ENCODE measurements at places on chromosomes 3 and 15. TPM values are rescaled to one million over a fixed set of nuclear protein-coding genes. Genes with fewer than 3 reads are reported as not detected.

Gene EPHB1
- total RNA-seq: 1.9 TPM

Gene HYAL1
- 11.2 TPM for total RNA-seq

Gene ZNF501
- 3.1 TPM for total RNA-seq

Gene TGFBR2
- 372 TPM for total RNA-seq

Gene NLGN1
- 6.5 TPM for total RNA-seq

Gene USP50
- 1.1 TPM for total RNA-seq

Gene MAP1A
- 13.8 TPM for total RNA-seq

Gene ITGB5
- total RNA-seq: 339 TPM

Gene RAP2B
- total RNA-seq: 17.0 TPM

Gene CALML4
- total RNA-seq: 7.2 TPM

Gene CHRD
- total RNA-seq: 11.3 TPM

Gene RYR3
- 0.48 TPM for total RNA-seq

- DNase-seq: no peak
Measured at GRCh38 chr3:185552358-185552877, at the start of gene LIPH. TSS of gene LIPH (minus strand) at chr3:185552588. CDS start at chr3:185552471, 117 bp downstream.

- DNase-seq: no peak
Measured at GRCh38 chr15:67033012-67033411, 32.4 kb upstream of the SMAD3 start.

DNA sequence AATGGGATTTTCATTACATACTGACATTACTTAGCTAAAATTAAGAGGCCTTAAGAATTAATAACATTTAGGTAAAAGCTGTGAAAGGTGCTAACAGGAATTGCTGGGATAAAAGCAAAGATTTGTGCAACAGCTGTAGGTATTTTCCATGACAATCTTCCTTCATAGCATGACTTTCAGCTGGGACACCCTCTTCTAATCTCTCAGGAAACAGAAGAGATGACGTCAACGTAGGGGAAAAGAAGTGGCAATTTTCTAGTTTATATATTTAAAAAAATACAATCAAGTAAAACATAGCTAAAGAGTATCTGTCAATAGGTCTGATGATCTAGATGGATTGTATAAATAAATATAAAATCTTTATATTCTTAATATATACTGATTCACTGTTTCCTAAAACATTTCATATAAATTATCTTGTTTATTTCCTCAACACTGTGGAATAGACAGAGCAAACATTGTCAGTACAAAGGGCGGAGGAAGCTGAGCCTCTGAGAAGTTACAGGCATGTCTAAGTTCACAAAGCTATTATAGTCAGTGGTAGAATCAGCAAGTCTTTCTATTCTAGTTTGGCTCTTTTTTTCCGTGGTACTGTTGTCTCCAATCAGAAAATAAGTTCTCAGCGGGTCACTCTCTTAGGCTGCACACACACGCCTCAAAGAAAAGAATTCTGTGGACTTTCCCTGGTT lies 217.0 kb downstream of the P3H2 start:
- DNase-seq: no peak

DNA sequence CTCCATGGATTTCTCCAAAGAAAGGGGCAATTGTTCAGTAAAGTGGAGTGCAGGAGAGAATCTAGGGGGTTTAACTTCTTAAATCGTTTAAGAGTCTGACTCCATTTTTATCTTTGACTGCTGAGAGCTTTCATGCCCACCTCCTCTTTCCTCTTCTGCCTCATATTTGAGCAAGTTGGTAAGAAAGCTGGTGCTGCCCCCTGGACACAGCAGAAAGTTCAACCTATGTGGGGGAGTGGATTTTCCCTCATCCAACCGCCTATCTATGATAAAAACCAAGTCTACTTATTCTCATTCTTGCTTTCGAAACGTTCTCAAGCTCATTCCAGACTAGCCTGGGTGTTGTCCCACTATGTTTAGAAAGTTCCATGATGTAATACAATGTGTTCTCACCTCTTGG lies 26.0 kb downstream of the HHLA2 start:
- DNase-seq: no peak

GRCh38 chr3:172135820-172136219 lies 96.4 kb downstream of the FNDC3B start:
- no peak for DNase-seq

- peak; percentile 49 for DNase-seq
Measured at GRCh38 chr3:13715167-13715954, 164.5 kb downstream of the WNT7A start.

- DNase-seq: no peak
Measured at GRCh38 chr3:20401253-20401652, 215.2 kb upstream of the SGO1 start.

DNA sequence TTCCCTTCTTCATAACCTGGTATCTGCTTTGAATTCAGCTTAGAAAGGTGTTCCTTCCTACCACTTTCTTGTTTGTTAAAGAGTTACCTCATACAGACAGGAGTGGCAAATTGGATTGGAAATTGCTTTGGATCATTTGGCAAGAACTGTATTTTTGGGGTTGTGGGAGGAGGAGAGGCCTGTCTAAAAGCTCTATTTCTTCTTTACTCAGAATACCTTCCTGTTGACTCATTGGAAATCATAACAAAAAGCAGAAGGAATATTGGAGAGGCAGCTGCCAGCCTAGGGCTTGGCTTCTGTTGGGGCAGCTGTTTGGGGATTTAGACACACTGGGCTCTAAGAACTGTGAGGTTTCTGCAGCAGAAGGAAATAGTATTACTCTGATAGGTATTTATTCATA lies 14.2 kb downstream of the IQGAP1 start:
- no peak for DNase-seq

- DNase-seq: no peak
Measured at GRCh38 chr3:149512073-149512782, 37.7 kb downstream of the TM4SF4 start.

DNA sequence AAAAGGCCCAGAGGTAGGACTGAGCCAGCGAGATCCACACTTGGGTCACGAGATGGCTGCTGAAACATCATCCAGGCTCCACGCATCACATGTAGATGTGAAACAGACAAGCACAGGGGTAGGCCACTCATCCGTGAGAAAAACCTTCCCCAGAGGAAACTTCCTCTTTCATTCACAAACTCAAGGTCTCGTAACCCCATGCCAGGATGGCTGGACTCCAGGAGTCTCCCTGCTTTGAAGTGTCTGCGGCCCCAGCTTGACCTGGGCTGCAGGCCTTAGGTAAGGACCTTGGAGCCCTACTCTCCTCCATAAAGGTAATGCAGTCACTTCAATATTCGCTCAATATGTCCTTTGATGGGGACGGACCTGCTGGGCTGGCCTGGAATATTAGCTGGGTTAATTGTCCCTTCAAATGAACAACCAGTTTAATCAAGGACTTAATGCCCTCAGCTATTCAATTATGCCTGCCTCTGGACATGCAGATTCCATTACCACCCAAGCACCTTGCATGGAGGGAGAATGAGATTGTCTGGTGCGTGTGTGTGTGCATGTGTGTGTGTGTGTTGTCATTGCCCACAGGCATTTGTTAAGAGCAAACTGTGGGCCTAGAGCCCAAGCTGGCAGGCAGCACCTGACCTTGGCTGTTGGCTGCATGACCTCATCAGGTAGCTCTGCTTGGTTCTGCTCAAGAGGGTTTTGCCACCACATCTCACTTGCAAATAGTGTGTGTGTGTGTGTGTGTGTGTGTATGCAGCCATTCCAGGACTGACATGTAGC lies 186.9 kb upstream of the TLE3 start:
- peak; percentile 67 for DNase-seq

GRCh38 chr3:66398228-66399025 lies 102.4 kb downstream of the LRIG1 start:
- DNase-seq: peak; percentile 69

- peak; percentile 4 for DNase-seq
Measured at GRCh38 chr15:98433346-98433745, 215.0 kb upstream of the IGF1R start.

DNA sequence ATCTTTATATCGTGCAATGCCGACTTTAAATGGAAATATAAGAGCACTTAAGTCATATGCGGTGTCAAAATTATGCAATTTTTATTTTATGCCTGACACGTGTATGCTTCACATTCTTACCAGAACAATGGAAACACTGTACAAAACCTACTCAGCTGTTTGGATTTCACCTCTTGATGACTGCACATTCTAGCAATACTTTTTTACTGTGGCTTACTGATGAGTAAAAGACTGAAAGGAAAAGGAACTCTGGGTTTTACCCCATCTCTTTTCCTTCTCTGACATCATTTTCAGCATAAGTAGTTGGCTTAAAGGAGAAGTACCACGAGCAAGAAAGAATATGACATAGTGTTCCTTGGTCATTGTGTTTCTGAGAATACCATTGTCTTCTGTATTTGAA lies 142.8 kb downstream of the POLR2M start:
- no peak for DNase-seq

DNA sequence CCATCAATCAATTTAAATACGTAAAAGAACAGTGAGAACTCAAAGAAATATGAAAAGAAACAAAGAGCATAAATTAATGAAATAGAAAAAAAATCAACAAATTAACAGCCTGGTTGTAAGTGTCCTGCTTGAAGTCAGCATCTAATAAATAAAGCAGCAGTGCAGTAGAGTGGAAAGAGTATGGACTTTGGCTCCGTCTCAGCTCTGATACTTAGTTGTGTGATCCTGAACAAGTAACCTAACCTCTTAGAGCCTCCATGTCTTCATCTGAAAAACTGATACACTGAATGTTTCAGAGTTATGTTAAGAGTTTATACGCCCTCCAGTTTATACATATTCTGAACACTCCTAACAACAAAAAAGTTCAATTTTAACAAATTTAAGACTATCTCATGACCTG lies 44.6 kb downstream of the TFDP2 start:
- DNase-seq: no peak

- no peak for DNase-seq
Measured at GRCh38 chr3:188294113-188294512, 140.2 kb downstream of the LPP start.

DNA sequence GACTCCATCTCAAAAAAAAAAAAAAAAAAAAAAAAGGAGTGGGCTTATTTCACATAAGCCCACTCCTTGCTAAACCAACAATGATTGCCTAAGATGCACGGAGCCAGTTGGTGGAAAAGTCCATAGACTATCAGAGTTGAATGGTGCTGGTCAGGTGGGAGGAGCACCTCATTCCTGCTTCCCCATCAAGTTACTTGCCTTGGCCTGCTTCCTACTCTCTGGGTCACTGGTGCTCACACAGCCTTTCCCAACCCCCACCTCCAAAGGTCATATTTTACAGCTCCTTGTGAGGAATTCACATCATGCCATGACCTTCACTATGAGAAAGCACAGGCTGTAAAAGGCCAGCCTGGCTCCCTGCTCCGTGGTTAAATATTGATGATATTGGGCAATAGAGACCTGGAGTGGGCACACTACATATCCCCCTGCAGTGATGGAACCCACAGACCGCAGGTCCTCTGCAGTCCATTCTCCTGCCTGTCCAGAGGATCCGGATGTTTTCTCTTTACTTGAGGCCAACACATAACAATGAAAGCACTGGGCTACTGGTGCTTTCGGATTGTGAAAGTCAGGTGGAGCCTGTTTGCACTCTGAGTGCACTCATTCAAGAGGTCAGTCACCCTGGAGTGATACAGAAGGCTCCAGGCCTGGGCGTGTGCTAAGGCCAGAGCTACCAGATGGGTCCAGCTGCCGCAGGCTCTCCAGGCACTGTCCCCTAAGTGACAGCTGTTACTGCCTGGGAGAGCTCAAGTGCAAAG lies at the start of gene SLC51B:
SLC51B (plus strand) TSS at position 664 of the 758 bp plus-strand sequence. CDS start 4,618 bp downstream, outside the sequence.
- DNase-seq: no peak

DNA sequence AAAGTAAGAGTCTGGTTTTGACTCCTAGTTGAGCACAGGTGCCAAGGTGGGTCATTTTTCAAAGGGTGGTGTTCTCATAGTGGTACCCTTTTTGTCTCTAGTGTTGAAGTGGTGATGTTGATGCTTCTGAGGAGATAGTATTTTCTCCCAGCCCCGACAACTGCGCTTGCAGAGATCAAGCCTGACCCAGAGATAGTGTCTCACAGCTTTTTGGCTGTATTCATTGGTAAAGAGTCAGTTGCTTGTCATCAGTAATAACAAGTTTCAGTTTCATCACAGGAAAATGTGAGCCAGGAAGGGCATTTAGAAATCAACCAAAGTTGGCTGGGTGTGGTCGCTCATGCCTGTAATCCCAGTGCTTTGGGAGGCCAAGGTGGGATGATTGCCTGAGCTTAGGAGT lies 139.3 kb downstream of the NFKBIZ start:
- no peak for DNase-seq

GRCh38 chr3:36215241-36215640 lies 165.1 kb upstream of the STAC start:
- DNase-seq: no peak

DNA sequence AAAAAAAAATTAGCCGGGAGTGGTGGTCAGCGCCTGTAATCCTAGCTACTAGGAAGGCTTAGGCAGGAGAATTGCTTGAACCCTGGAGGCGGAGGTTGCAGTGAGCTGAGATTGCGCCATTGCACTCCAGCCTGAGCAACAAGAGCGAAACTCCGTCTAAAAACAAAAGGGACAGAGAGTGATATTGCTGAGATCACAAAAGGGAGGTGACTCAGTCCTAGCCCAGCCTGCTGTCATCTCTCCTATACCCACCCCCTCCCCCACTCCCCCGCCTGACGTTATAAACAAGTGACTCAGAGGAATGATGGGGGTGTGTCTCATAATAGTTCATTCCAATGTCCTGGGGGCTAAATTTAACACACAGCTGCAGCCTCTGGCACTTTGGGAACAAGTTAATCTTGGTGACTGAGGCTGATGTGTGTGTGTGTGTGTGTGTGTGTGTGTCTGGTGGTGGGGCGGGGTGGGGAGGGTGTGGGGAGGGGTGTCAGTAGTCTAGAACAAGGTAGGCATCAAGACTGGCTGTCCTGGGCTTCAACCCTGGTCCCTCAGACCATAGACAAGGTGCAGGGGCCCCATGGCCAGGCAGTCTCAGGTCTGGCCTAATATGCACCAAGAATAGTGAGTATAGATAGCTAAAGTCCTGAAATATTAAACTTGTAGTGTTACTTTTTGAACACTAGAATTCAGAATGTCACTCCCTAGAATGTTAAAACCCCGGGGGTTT lies 1.3 kb upstream of the KLHL40 start:
- DNase-seq: peak; percentile 73

GRCh38 chr3:102473648-102474047 lies 38.8 kb downstream of the ZPLD1 start:
- DNase-seq: no peak

DNA sequence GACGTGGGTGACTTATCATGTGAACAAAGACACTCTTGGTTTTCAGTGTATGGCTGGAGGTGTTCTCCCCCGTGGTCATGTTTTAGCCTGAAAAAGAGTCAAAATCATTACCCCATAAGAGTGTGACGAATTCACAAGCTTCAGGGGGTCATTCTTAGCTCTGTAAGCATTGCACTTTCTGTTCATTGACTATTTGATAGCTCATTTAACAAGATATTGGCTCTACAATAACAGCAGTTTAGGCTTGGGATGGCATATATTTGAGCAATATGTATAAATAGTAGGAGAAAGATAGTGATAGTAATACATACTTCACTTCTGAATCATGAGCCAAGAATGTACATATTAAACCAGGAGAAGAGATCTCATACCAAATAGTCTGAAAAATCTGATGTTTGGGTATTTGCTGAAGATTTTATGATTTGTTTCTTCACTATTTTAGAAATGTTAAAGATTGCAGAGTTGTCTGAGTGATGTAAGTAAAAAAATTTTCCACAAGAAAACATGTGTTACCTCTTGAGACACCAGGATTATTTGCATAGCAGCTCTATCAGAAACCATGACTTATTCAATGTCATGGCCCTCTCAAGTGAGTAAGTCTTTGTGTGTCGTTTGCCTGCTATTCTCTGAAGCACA lies 996.0 kb downstream of the OTOL1 start:
- DNase-seq: no peak

GRCh38 chr3:96071097-96071496 lies 743.3 kb upstream of the EPHA6 start:
- no peak for DNase-seq

GRCh38 chr3:191369616-191370010 lies 39.3 kb upstream of the UTS2B start:
- no peak for DNase-seq

GRCh38 chr3:45552794-45553371 lies 41.7 kb upstream of the LIMD1 start:
- peak; percentile 20 for DNase-seq

Measured in mesenteric fat pad (tissue), 1 donor.